ENCODE measurements at places on chromosomes 7 and 10.

DNA sequence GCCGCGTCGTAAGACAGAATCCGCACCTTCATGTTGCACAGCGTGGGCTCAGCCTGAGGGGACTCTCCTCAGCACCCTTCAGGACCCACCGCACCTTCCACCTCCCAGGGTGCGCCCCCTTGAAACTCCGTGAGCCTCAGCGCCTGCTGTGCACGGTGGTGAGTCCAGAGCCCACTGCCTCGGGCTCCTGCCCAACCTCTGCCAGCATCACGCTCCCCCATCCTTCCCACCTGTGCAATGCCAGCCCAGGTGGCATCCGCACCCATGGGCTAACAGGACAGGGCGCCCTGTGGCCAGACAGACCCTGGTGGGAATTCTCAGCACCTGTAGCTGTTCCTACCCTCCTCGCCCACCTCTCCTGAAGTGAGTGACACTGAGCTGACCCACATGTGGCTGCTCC is 96.4 kb downstream of the DYNC2I1 start:
- DNase-seq, result no peak

- no peak for DNase-seq
Measured at GRCh38 chr10:102773986-102774385, 30.2 kb downstream of the WBP1L start.

DNA sequence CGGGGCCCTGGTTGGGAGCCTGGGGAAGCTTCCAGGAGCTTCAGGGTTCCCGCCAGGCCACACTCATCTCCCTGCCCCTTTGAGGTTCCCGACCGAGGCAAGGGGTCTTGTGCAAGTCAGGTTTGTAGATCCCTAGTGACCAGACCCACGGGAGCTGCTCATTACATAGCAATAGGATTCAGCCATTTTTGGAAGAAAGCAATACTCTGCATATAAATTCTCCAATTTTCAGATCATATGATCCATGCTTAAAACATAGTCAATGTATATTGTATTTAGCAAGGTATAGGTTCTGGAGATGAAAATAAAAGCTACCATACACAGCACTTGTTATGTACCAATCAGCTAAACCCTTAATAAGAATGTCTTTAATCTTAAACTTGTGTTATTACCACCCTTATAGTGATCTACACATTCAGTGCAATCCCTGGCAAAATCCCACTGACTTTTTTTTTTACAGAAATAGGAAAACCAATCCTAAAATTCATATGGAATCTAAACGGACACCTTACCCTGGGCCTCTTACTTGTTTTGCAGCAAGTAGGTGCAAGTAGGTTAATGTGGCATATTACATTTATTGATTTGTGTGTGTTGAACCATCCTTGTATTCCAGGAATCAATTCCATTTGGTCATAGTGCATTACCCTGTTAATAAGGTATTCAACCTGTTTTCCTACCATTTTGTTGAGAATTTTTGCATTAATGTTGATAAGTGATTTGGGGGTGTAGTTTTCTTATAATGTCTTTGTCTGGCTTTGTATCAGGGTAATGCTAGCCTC is 13.8 kb upstream of the FKBP9 start:
- no peak for DNase-seq

DNA sequence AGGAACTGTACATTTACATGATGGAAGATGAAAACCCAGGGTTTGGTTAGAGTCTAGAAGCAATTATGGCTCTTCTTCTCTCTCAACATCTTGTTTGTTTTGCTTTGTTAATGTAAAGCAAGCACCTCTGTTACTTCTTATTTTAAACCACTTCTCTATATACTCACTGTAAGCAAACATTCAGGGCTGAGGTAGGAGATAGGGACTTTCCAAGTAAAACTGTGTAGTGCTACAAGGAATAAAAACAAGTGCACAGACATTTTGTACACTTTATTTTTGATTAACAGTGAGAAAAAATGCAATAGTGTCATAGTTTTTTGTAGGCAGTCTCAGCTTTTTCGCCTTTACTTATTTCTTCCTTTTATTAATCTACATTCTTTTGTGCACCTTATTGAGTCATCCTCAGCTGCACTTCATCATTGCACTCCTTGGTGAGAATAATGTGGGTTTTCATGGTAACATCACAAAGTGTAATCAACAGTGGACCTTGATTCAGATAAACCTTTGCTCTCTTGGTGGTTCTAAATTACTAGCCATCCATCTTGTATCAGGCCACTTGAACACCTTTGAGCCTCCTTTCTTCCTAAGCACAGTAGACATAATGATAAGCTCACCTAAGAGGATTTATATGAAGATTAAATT is 52.9 kb downstream of the ELMO1 start:
- DNase-seq, result no peak

GRCh38 chr7:127514499-127514898 is 70.9 kb downstream of the GCC1 start:
- DNase-seq, result no peak

DNA sequence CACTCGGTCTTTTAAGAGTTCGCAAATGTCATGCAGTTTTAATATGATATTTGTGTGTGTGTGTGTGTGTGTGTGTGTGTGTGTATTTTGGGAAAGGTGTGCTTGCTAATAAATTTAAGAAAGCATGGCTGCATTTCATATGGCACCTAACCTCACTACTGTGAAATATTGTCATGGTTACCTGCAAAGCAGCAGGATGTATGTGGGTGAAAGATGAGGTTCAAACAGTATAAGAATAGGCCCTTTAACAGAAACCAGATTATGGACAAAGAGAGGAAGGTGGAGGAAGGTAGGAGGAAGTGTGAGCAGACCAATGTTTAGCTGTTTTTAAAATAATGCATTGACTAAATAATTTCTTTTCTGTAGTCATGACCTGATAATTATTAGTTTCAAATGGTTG is 73.5 kb upstream of the CACNA2D1 start:
- DNase-seq, result no peak

DNA sequence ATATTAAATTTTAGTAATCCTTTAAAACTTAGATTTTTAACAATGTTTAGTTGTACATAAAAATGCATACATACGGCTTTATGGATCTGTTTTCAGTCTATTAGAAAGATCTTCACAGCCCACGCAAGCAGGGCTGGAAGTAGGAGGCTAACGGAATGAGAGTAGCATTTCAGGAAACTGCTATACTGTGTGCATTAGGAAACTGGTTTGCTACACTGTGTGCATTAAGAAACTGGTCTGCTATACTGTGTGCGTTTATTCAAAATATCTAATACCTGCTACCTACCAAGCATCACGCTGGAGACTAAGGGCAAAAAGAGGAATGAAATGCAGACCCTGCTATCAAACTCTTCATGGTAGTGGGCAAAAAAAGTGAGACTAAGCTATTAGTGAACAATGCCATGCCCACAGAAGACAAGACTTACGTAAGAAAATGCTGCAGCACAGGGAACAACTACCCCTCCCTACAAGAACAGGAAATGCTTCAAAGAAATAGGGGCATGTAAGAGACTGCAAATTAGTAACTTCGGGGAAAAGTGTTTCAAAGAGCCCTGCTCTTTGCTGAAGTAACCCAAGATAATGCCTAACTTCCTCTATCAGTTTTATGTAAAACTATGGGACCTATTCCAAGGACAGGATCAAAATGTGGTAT is 11.3 kb downstream of the RAB11FIP2 start:
- no peak for DNase-seq

GRCh38 chr7:102286237-102287110 is at the start of gene SH2B2:
Gene SH2B2 (plus strand): TSS chr7:102286868. CDS start chr7:102300551, 13,683 bp downstream.
- peak; percentile 24 for DNase-seq

DNA sequence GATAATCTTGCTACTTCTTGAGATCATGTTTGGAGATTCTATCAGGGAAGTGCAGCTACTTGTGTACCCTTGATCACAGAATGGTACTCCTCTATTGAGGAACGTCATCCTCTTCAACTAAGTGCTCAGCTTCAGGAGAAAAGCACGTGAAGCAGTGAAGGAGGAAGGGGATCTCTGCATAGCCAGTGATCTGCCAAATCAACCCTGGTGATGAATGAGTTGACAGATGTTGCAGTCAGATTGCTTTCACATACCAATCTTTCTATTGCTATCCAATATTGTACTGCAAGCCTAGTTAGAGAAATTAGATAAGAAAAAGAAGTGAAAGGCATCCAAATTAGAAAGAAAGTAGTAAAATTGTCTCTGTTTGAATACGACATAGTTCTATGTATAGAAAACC is 309.4 kb downstream of the TWIST1 start:
- DNase-seq, result no peak

GRCh38 chr10:97062456-97062855 is 123.3 kb downstream of the SLIT1 start:
- no peak for DNase-seq

- no peak for DNase-seq
Measured at GRCh38 chr7:74418076-74418475, 35.6 kb upstream of the GTF2IRD1 start.

- no peak for DNase-seq
Measured at GRCh38 chr7:3978839-3979238, 677.8 kb downstream of the SDK1 start.

DNA sequence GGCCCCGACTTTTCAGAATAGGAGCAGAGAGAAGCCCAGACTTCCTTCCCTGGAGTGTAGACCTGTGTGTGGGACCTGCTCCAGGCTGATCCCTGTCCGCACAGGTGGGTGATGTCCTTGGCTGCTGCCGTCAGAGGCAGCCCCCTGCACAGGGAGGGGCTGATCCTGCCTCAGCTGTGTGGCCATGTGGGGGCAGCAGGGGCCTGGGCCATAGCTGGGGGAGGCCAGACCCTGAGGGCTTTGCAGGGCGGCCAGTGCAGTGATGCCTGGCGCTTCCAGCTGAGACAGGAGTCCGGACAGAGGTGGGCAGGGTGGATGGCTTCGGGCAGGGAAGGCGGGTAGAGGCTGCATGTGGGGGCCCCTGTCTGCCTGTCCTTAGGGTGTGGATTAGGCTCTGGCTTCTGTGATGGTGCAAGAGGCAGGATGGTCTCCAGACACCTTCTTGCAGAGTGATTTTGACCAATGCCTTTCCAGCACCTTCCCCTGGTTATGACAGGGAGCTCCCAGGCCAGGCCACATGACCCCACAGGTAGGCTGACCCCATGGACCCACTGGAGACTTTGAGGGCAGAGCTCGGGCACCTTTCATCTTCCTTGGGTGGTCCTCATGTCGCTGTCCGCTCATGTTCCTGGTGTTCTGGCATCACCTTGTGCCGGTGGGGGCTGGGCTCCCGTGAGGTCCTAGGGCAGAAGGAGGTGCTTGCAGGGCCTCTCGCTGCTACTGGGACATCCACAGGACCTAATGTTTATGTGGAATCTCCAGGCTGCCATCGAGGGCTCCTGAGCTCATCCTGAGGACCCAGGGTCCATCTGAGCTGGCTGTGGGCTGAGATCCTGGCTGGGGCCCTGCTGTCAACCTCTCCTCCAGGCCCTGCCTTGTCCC is 141.5 kb downstream of the ADCY1 start:
- no peak for DNase-seq

DNA sequence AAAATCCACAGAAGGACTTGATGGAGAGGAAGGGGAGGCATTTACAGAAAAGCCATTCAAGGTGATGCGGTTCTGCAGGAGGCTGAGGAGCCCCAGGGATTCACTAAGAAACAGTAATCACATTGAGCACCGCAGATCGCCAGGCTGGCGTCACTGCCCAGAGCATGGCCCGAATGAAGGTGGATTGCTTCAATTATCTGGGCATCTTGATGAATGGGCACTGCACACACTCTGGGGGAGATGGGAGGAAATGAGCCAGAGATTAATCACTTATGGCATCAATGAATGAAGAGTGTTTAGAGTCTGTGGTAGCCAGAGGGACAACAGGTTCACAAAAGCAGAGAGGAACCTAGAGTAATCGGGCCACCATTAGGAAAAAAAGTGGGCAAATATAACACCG is 292.1 kb downstream of the ZEB1 start:
- DNase-seq, result no peak

DNA sequence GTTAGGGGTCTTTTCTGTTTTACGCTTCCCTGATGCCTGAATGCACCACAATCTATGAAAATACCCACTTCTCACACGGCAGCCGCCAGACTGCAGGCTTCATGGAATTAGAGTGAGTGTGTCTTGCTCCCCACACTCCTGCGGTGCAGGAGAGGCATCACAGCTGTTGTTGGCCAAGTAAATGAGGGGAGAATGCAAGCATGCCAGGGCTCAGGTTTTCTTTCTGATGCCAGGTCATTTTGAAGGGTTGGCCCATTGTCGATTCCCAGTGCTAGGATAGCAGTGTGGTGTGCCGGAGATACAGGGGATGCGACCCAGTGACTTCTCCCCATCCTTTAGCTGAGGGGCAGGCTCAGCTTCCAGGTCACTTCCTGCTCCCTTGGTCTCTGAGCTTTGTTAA is 16.3 kb downstream of the CXCL12 start:
- no peak for DNase-seq

DNA sequence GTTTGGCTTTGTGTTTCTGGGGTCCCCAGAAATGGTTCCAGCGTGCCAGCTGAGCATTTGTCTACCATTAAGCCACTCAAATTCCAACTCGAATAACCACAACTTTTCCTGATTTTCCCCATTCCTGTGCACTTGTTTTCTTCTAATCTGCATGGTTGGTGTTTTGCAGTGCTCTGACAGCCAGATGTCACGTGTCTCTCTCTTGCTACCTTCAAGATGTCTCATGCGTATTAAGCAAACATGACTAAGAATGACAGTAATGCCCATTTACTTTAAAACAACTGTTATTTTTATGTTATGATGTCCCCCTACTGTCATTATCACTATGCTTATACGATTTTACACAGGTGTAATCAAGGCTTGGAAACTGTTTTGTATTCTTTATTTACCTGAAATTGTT is 35.2 kb upstream of the MXI1 start:
- no peak for DNase-seq

GRCh38 chr7:127901895-127902703 is 129.1 kb downstream of the LRRC4 start:
- no peak for DNase-seq

DNA sequence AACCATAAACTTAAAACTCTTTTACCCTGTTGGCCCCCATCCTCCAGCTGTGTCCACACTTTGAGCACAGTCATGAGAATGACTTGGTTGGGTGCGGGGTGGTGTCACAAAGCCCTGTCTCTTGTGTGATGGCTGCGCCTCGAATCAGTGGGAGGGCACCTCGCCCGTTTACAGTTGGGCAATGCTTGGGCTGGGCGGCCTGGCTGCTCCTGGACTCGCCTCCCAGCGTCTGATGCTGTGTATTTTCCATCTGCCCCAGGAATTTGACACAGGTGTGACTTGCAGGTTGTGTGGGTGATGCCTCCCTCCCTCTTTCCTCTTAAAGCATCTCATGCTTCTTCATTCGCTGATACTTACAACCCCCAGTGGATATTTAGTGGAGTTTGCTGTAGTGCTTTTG is 33.7 kb downstream of the CHST12 start:
- DNase-seq, result no peak

- DNase-seq, result no peak
Measured at GRCh38 chr7:31102151-31102972, 50.3 kb downstream of the ADCYAP1R1 start.

DNA sequence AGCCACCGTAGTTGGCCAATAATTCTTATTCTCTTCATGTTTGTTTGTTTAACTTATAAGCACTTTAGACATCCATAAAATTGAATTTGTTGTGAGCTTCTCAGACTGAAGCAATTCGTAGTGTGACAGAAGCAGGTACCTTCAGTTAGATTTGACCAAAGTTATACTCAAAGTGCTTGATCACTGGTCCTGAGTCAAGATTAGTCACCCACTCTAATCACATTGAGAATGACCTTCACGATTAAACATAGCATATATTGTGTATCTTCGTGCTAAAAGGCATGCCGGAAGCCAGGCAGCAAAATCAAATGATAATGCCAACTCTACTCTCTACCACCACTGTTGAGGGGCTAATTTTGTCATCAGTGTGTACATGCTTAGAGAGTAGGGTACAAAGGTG is 763.7 kb upstream of the MBL2 start:
- DNase-seq, result no peak
